ENCODE measurements at places on chromosomes 1 and 21. TPM values are rescaled to one million over a fixed set of nuclear protein-coding genes. Genes with fewer than 3 reads are reported as not detected.
A peak's percentile ranks its signal among the peaks of the same experiment; 100 is the strongest.

DNA sequence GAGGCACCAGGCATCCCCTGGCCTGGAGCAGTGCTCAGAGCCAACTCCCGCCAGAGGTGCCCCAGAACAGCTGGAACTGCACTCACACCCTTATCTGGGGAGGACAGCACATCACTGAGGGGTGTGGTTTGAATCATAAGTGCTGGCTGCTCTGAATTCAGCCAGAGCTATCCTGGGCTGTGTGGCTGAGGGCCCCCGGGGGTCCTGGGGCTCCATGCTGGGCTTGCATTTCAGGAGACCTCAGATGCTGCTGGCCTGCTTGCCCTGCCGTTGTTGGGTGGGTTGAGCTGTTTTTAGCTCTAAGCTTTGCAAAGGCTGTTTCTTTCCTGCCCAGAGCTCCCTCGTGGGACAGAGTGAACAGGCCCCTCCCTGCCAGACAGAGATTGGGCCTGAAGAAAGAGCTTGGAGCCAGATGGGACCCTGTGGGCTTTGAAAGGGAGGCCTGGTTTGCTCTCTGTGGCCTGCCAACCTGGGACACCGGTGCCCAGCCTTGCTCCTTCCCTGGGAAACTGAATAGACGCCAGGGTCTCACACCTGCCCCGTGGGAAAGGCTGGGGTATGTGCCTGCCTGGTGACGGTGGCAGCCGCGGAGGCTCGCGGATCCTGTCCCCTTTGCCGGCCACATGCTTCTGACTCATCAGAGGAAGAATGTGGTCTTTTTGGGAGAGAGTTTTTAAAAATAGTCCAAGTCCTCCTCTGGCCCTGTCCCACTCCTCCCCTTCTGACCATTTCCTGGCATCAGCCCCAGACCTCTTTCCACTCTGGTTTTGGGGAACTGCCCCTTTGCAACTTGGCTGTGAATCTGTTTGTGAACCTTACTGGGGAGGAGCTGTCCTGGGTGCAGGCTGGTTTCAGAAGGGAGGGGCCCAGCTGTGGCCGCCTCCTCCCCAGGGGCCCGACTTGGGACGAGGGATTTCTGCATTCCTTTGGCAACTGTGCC lies 30.0 kb downstream of the ARHGEF10L start:
- peak; percentile 48 for DNase-seq

DNA sequence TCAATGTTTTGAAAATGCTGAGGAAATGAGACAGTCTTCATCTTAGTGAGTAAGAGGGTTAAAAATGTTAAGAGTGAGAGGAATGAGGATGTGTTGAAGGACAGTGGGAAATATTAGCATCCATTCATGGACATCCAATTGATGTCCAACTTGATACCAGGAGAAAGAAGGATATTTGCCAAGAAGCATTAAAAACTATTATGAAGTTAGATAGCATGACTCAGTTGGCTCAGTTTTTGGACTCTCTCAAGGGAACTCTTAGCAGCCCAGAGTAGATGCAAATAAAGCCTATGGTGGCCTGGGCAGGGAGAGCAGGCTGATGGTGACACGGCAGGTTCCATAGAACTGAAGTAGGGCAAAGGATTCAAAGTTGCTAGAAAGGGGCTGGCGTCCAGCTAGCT lies 171.0 kb downstream of the ZZZ3 start:
- DNase-seq, result no peak

DNA sequence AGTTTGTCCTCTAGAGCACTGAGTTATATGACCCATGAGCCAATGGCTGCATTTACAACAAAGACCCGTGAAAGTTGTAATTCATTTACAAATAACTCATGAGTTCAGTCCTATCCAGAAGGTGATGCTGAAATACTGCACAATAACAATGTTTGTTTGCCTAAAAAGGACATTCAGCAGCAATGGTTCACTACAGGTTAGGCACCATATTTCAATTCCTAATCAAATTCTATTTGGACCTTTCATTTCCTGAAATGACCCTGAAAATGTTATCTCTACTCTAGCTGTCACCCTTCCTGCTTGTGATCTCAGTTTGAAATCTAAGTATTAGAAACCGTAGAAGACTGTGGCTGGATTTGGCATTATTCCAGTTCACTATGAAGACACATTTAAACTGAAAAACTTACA lies 191.2 kb upstream of the SAMSN1 start:
- DNase-seq, result no peak

DNA sequence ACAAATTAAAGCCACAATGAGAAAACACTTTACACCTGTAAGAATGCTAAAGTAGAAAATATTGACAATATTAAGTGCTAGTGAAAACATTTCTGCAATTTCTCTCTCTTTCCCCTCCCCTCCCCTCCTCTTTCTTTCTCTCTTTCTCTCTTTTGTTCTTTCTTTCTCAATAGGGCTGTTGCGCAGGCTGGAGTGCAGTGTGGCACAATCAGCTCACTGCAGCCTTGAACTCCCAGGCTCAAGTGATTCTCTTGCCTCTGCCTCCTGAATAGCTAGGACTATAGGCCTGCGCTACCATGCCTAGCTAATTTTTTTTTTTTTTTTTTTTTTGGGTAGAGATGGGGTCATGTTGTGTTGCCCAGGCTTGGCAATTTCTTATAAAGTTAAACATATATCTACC lies 5.9 kb upstream of the SHISAL2A start:
- no peak for DNase-seq

DNA sequence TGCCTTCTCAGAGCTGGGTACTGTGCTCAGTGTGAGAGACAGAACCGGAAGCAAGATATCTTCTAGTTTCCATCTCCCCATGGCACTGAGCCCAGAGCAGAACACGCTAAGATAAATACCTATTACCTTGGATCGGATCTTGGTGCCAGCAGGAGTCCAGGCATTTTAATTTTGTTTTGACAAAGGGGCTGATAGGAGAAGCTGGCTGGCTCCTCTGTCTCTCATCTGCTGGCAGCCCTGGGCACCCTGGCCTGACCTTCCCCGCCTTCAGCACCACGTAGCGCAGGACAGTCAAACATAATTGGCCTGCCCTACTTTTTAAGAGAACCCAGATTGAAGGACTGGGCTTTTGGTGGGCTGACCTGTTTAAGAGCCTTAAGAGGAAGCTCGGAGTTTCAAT lies 160.7 kb upstream of the KLHDC7A start:
- DNase-seq, result no peak

The TACSTD2 gene
- polyA plus RNA-seq, result 20.7 TPM

DNA sequence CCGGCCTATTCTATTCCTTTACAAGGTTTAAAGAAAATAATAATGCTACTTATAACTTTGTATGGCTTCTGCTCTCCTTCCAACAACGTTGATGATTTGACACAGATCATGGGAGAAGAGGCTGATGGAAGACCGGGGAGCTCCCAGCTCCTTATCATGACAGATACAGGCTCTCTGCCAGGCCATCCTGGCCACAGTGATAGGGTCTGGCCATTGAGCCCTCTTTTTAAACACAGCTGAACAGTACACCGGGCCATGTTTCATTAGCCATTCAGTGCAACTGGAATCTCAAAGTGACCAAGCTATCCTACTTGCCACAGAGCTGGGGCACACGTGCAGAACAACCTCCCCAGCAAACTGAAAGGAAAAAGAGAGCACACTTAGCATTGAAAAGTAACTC lies 34.9 kb downstream of the DNAJC11 start:
- no peak for DNase-seq

- DNase-seq, result no peak
Measured at GRCh38 chr21:20388400-20388799, 609.8 kb upstream of the NCAM2 start.

DNA sequence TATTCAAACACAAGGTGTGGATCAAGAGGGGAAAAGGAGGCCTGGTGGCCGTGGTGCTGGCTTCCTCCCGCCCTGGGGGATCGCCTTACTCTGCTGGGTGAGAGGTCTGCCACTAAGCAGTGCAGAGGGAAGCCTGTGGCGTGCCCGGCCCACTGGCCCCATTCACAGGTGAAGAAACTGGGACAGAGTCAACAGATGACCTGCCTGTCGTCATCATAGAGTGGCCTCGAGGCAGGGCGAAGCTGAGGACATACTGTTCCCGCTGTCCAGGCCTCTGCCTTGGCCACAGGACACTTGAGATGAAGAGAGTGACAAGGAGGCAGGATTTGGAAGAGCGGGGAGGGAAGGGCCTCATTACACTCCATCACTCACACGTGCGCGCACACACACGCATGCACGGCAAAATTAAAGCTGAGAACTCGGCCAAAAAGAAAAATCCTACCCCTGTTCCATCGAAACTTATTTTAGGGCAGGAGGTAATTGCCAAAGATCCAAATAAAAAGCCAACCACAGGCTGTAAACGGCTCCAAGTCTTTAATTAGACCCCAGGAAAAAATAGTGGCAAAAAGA lies 50.5 kb downstream of the CASZ1 start:
- DNase-seq, result no peak

GRCh38 chr1:224801844-224802490 lies 127.5 kb upstream of the DNAH14 start:
- DNase-seq, result no peak

- DNase-seq, result no peak
Measured at GRCh38 chr1:51564124-51564523, 45.1 kb upstream of the EPS15 start.

The CDC42BPA gene
- 31.8 TPM for polyA plus RNA-seq

The SIM2 gene
- polyA plus RNA-seq, result 0.99 TPM

The TSSK3 gene
- polyA plus RNA-seq, result 5.4 TPM

The CELA2B gene
- 0.77 TPM for polyA plus RNA-seq

- DNase-seq, result no peak
Measured at GRCh38 chr1:54774820-54775498, 10.6 kb upstream of the PARS2 start.

DNA sequence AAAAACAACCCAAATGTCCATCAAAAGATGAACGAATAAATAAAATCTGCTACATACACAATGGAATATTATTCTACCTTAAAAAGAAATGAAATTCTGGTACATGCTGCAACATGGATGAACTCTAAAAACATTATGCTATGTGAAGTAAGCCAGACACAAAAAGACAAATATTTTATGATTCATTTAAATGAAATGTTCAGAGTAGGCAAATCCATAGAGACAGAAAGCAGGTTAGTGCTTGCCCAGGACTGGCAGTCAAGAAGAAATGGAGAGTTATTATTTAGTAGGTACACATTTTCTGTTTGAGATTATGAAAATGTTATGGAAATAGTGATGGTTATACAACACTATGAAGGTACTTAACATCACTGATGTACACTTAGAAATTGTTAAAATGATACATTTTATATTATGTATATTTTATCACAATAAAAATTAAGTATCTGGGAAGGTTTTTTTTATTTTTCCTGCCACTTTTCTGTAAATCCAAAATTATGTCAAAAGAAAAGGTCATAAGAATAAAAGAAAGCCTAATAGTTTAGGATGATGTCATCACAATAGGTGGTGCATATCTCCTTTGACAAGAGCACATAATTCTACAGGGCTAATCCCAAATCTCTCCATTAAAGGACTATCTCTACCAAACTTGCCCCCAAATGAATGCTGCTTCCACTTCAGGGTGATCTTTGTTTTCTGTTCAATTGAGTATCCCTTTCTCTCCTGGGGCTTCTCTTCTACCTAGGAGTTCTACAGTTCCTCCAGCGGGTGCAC lies 40.2 kb upstream of the FCER1A start:
- DNase-seq, result no peak

The OR2T11 gene
- polyA plus RNA-seq, result not detected

The LCK gene
- polyA plus RNA-seq, result 1.8 TPM

The P3R3URF gene
- not detected for polyA plus RNA-seq

- DNase-seq, result no peak
Measured at GRCh38 chr1:44790968-44791801, 3.2 kb upstream of the BEST4 start.

DNA sequence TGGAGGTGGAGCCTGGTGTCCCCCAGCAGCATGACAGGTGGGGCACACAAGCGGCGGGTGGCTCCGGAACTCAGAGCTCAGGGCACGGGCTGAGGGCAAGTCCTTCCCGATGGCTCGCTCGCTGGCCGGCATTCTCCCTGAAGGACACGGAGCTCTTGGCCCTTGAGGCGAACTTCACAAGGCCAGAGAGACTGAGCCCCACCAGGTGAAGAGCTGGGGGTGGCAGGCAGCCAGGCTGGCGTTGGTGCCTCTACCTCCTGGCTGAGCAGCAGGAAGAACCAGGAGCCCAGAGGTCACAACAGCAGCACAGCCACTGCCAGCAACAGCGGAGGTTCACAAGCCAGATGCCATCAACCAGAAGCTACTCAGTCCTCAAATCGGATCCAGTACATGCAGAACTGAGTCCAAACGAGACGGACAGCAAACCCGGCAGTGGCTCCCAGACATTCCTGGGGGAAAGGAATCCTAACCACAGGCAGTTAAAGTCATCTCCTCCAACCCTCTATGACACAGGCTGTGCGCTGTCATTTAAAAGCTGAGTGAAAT lies 54.1 kb downstream of the NPHP4 start:
- no peak for DNase-seq

DNA sequence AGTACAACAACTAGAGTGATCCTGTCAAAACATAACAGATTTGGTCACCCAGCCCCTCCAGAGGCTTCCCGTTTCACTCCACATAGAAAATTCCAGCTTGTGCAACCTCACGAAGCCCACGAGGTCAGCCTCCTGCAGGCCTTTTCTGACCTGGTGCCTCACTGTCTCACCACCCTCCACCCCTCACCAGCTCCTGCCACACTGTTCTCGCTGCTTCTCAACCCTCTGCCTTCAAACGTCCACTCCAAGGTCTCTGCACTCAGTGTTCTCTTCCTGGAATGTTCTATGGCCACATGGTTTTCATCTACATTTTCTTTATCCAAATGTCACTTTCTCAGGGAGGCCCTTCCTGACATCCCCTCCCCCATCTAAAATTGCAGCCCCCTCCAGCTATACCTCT lies 178.9 kb downstream of the DHRS3 start:
- DNase-seq, result no peak

DNA sequence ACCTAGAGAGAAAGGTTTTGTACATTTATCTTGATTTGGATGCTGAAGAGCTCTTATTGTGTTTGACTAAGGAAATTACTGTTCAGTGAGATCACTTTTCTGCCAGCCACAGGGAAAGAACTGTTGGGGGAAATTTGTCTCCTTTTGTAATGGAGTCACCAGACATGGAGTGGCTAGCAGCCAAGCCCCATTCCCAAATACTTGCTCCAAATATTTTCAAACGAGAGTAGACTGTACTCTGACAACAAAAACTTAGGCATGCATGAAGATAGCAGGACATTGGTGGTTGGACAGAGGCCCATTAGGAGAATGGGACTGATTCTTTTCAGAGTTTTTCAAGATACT lies 21.1 kb downstream of the IPO9 start:
- peak; percentile 42 for DNase-seq

The SLC41A1 gene
- polyA plus RNA-seq, result 44.8 TPM

- DNase-seq, result peak; percentile 82
Measured at GRCh38 chr1:222634180-222635013, 16.5 kb downstream of the MIA3 start.

DNA sequence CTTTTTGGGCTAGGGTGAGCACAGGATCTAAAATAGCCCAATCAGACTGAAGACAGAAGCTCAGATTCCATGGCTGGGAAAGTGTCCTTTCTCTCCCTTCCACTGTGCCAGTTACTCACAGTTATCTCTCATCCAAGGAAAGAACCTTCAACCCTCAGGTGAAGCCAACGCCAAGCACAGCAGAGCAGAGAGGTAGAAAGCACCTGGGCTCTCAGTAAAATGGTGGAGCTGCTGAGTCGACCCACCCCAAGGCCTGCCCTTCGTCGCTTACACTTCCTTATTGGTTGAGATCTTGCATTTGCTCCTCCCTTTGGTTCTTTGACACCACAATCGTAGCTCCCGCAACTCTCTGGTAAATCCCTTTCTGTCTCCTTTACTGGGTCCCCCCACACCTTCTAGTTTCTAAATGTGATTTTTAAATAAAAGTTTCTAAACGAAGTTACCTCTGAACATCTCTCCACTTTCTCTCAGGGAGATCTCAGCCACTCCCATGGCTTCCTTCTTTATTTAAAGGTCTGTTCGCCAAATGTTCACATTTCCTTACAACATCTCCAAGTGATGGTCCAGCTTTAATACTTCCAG lies 27.5 kb upstream of the SLC30A1 start:
- DNase-seq, result no peak

- no peak for DNase-seq
Measured at GRCh38 chr1:31897526-31898100, 40.6 kb downstream of the PTP4A2 start.

Measured in right lung (tissue), 10 donors.